Activated naive CD4-positive, alpha-beta T cell treated with anti-CD3 and anti-CD28 coated beads for 36 hours (primary cell): ENCODE measurements at places on chromosomes 3 and 15.

GRCh38 chr15:74397239-74398068, 30.0 kb upstream of the CYP11A1 start:
- DNase-seq, result no peak

DNA sequence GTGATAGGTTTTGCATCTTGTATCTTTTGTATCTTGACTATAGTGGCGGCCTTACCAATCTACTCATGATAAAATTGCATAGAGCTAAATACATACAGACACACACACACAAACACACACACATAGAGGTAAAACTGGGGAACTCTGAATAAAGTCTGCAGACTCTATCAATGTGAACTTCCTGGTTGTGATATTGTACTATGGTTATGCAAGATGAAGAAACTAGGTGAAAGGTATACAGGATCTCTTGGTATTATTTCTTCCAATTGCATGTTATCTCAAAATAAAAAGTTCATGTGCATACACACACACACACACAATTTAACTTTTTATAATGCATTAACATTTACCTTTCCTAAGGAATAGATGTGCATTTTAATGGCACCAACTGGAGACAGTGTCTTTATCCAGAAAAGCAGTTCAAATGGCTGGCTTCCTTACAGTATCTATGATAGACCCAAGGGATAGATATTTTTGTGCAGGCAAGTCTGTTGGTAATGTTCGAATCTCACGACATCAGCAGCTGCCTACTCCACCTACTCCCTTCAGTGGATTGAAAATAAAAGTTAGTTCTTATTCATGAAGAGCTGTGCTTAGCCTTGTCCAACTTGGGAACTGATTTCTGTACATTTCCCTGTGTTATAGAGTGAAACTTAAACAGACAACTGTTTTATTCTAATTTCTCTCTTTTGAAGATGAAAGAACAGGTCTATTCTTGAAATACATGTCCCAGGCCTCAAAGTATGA, 46.9 kb upstream of the SPRED1 start:
- DNase-seq, result no peak

- DNase-seq, result no peak
Measured at GRCh38 chr3:114057011-114057347, 442 bp downstream of the QTRT2 start.

DNA sequence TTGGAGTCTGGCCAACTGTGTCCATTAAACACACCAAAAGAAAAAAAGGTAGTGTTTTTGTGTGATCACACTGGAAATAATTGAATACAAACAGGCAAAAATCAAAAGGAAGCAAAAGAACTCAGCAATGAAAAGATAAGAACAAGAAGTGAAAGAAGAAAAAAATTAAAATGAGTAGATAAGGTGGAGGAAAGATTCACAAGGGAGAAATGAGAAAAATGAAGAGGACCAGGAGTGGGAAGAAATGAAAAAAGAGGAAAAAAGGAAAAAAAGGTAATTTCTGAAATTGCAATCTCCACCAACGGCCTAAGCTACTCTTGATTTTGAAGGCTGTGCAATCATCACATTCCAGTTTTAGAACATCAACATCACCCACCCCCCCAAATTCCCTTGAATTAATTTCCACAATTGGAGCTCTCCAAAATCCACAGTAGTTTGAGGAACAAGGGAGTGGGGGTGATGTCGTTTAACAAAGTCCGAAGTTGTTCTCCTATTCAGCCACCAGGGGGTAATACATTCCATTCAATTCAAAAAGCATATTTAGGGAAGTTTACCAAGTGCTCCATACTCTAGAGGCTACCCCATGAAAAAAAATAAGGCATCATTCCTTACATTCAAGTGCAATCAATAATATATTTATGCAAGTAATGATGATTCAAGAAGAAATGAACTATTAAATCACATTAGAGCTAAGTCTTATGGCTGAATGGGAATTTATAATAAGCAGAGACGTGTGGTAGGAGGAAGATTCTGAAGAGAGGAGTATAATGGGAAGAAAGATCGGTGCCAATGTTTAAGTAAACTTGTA, 37.4 kb downstream of the ZNF860 start:
- DNase-seq, result no peak

DNA sequence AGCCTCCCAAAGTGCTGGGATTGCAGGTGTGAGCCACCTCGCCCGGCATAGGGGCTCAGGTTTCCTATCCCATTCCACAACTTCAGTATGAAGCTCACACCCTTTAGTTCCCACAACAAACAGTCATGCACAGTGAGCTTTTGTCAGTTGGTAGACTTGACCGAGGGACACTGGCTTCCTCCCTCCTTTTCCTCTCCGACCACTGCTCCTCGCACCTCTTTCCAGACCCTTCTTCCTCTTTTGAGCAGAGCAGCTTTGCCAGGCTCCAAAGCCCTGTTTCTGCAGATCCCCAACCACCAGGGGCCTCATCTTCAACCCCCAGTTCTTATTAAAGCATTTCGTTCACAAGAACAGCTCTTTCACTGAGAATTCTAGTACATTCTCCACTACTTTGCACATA, 12.7 kb upstream of the CILP start:
- no peak for DNase-seq

DNA sequence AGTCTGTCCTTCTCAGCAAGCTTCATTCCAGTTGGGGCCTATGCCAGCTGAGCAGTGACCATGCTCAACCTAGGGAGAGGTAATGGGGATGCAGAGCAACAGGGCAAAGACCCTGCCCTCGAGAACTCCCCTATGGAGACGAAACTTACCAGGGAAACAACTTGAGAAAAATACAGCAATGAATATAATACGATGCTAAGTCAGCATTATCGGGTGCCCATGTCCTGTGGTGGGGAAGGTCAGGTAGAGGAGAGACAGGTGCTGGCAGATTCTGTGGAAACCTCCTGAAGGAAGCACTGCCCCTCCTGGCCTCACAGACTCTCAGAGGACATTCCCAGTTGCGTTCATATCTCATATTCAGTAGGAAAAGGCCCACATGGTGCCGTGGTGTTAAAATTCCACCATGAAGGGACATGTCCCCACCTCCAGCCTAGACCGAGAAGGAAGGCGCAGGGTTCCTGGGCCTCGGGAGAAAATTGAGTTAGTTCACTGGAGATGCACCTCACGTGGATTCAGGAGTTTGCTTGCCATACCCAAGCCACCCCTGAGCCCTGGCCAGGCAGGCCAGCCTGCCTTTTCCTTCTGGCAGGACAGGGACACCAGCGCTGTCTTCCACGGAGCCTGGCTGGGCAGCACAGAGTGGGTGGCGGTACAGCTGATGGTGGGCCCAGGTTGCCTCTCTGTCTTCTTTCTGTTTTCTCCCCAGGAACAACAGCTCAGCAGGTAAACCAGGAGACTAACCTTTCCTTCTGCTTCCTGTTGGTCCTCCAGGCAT, 62.4 kb downstream of the BOC start:
- DNase-seq, result no peak

- DNase-seq, result peak; percentile 30
Measured at GRCh38 chr3:183254487-183255347, 1.7 kb downstream of the B3GNT5 start.

DNA sequence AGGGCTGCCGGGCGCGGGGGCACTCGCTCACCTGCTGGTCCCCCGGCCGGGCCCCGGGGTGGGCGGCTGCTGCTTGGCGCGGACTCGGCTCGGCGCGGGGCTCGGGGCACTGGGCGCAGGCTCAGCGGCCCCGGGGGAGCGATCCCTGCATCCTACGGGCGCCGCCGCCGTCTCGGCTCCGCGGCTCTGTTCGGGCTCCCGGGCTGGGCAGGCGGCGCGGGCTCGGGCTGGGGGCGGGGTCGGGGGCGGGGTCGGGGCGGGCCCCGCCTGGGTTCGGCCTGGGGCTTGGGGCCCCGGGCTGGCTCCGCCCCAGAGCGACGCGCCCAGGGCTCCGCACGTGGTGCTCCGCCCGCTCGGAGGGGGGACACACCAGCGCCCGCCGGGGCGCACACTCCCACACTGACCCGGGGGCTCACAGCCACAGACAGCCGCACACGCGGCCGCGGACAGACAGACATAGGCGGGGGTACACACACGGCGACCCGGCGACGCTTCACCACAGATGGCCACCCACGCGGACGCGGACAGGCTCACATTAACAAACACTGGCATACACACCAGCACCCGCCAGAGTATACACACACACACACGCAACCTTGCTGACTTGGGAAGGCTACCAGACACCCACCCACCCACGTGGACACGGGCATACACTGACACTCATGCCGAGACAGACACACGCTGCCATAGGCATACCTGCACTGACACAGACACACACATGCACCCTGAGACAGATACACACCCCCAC, at the start of gene SCN5A:
Gene SCN5A (minus strand): TSS at position 188 of the 748 bp plus-strand sequence. CDS start 16,380 bp downstream, outside the sequence.
- DNase-seq, result peak; percentile 51

DNA sequence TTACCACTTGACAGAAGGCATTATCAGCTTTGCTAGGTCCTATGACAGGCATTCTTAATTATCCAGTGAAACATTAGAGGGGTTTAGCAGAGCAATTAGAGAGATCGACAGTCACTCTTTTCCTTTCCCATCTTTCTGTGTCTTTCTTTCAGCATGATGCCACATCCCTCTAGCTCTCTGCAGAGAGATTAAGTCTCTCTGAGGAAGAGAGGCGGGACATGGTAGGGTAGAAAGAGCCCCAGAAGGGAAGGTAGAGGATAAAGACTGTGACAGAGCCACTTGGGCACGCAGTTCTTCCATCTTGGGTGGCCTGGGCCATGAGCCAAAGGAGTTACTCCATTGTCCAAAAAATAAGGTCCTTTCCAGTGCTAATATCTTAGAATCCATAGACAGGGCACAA, 55.8 kb downstream of the HHLA2 start:
- no peak for DNase-seq

- peak; percentile 83 for DNase-seq
Measured at GRCh38 chr3:119702530-119703527, at the start of gene CFAP91. CFAP91 (plus strand) TSS chr3:119703022; CDS start chr3:119703099, 77 bp downstream.
